ENCODE measurements at places on chromosomes 13 and 19.

DNA sequence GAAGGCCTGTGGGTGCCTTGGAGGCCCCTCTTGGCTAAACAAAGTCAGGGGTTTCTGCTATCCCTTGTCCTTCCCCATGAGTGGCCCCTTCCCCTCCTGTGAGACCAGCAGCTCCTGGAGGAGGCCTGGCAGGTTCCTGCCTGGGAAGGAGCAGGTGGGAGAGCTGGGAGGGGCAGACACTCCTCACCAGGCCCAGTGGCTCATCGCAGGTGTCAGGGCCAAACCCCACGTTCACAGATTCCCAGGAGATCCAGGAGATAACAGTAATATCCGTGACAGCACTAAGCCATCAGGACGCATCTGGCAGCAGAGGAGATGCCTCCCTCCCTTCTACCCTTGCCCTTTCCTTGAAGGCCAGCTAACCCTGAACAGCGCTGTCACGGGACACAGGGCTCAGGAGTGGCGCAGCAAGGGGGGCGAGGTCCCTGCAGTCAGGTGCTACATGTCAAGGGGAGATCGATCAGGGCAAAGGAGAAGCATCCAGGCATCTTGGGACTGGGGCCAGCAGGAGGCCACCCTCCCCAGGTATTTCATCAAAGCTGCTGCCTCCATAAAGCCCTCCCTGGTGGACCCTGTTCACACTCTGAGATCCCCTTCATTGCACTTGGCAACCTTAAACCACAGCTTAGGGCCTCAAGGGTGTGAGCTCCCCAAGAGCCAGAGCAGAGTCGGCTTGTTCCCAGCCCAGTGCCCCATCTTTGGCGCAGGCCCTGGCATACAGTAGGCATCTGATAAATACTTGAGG, 4.8 kb downstream of the CEBPA start:
- H3K36me3 ChIP-seq: no peaks in the 10 kb centered on the region

GRCh38 chr13:101654883-101655282, 202.4 kb downstream of the ITGBL1 start:
- no peak overlapping the region for H3K4me3 ChIP-seq
- no peak overlapping the region for H3K27ac ChIP-seq
- H3K27me3 ChIP-seq: no peaks in the 10 kb centered on the region

DNA sequence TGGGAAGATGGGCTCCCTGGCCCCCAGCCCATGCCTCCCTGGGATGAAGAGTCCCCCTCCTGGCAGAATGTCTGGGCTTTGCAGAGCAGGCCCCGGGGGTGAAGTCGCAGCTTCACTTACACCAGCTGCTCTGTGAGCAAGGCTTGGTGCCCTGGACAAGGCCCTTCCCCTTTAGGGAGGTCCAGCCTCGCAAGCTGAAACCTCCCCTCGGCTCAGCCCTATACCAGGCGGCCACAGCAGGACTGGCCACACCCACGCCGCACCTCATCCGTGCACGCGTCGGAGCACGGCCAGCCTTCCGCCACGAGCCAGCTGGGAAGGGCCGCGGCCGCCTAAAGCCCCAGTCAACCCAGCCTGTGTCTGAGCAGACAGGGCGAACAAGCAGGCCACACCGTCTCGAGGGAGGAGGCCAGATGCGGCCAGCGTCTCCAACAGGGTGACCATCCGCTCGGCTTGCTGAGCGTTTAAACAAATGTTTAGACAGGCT, 83.2 kb upstream of the MCF2L start:
- H3K27ac ChIP-seq: peak overlapping the region; percentile 49
- no peak overlapping the region for H3K4me3 ChIP-seq
- peaks cover 4% of the 10 kb centered on the region for H3K4me1 ChIP-seq
- H3K36me3 ChIP-seq: no peaks in the 10 kb centered on the region
- peak; percentile 96 for DNase-seq

DNA sequence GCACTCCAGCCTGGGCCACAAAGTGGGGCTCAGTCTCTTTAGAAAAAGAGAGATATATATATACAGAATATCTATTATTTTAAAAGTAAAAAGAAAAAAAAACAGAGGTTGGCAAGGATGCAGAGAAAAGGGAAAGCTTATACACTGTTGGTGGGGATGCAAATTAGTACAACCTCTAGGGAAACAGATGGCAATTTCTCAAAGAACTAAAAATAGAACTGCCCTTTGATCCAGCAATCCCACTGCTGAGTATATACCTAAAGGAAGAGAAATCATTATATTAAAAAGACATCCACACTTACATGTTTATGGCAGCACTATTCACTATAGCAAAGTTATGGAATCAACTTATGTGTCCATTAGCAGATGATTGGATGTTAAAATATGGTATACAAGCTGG, 28.6 kb upstream of the SLC1A6 start:
- no peak overlapping the region for H3K4me3 ChIP-seq
- DNase-seq: no peak
- no peak overlapping the region for H3K27ac ChIP-seq
- H3K4me1 ChIP-seq: no peaks in the 10 kb centered on the region

DNA sequence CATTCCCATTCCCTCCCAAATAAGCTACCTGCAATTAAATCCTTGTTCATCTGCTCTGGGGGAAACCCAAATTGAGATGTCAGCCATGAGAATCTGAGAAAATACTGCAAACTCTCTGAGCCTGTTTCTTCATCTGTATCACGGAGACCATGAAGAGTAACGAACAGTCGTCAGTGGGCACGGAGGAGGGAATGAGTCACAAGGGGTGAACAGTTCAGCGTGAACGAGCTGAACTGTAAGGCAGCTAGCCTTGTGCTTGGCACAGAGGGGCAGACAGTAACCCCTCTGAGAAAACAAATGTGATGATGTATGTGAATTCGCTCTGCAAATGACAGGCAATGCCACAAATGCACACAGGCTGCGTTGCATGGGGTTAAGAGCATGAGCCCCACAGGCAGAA, 288.7 kb downstream of the FOXO1 start:
- no peaks in the 10 kb centered on the region for H3K27me3 ChIP-seq
- no peak overlapping the region for H3K27ac ChIP-seq
- no peaks in the 10 kb centered on the region for H3K36me3 ChIP-seq
- H3K4me3 ChIP-seq: no peak overlapping the region
- DNase-seq: no peak

- H3K27me3 ChIP-seq: no peaks in the 10 kb centered on the region
- DNase-seq: peak; percentile 55
- H3K4me3 ChIP-seq: no peak overlapping the region
- no peaks in the 10 kb centered on the region for H3K36me3 ChIP-seq
- no peak overlapping the region for H3K27ac ChIP-seq
- H3K4me1 ChIP-seq: peaks cover 3% of the 10 kb centered on the region
These were observed 8.7 kb upstream of the ATP12A start for GRCh38 chr13:24671386-24672113.

DNA sequence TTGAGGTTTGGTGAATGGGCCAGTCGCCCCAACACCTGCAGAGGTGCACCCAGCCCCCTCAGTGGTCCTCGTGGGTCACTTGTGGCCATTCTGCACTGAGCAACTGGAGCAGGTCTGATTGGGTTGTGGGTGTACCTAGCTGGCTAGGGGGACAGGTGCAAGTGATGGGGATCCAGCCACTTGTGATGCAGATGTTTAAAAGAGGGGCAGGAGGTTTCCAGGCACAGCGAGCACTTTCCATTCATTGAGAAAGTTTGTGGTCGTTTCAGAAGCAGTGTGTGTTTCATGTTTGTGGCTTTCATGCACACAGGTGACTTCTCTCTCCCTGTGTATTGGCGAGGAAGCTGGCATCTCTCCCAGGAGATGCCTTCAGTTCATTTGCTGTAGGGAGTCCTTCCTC, 34.7 kb downstream of the TSSK6 start:
- no peaks in the 10 kb centered on the region for H3K4me1 ChIP-seq
- H3K36me3 ChIP-seq: no peaks in the 10 kb centered on the region
- no peak overlapping the region for H3K4me3 ChIP-seq
- no peak for DNase-seq
- no peak overlapping the region for H3K27ac ChIP-seq

DNA sequence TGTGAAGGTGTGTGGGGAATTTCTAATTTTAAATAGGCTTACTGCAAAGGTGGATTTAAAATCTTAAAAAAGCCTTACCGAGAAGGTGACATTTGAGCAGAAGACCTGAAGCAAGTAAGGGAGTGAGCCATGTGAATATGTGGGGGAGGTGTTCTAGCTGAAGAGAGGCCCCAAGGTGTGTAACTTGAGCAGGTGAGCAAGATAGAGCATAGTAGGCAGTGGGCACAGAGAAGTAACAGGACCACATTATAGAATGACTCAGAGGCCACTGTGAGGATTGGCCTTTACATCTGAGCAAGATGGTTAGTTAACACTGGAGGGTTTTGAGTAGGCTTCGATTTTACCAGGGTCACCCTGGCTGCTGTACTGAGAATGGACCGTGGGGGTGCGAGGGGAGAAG, 22.6 kb downstream of the TM9SF2 start:
- H3K4me3 ChIP-seq: no peak overlapping the region
- no peaks in the 10 kb centered on the region for H3K27me3 ChIP-seq
- H3K36me3 ChIP-seq: no peaks in the 10 kb centered on the region

DNA sequence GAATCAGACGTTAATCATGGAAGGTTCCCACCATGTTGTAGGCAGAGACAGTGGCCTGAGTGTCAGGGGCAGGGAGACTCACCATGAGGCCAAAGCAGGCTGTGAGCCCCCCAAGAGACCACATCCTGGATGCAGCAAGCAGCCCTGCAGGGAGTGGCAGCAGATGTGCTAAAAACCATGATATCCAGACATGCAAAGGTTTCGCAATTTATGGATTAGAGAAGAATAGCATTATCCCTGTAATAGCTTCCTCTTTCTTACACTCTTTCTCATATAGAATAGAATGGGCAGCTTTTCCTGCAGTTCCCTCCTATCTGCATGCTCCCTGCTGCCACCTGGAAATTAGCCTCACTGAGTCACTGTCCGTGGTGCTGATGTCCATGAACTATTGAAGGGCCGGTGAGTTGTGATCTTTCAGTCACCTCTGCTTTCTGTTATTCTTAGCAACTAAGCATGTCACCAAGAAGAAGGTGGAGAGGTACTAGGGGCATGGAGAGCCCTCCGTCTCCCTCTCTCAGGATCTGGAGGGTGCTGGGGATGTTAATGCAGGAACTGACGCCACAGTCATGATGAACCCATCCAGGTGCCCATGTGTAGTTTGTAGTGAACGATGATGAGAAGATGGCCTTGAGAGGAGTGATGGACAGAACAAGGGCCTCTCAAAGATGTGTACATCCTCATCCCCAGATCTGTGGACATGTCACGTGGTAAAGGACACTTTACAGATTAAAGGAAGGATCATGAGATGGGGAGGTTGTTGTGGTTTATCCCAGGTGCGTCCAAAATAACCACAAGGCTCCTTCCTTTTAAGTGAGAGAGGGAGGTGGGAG, 9.9 kb downstream of the CEACAM4 start:
- no peaks in the 10 kb centered on the region for H3K36me3 ChIP-seq
- no peak overlapping the region for H3K27ac ChIP-seq
- no peak overlapping the region for H3K4me3 ChIP-seq
- H3K4me1 ChIP-seq: no peaks in the 10 kb centered on the region

GRCh38 chr13:108795841-108796240, 166.4 kb downstream of the MYO16 start:
- no peaks in the 10 kb centered on the region for H3K36me3 ChIP-seq
- H3K27me3 ChIP-seq: no peaks in the 10 kb centered on the region
- H3K27ac ChIP-seq: no peak overlapping the region
- H3K4me3 ChIP-seq: no peak overlapping the region
- no peaks in the 10 kb centered on the region for H3K4me1 ChIP-seq
